ENCODE measurements at places on chromosomes 2 and 18.
A peak's percentile ranks its signal among the peaks of the same experiment; 100 is the strongest.

DNA sequence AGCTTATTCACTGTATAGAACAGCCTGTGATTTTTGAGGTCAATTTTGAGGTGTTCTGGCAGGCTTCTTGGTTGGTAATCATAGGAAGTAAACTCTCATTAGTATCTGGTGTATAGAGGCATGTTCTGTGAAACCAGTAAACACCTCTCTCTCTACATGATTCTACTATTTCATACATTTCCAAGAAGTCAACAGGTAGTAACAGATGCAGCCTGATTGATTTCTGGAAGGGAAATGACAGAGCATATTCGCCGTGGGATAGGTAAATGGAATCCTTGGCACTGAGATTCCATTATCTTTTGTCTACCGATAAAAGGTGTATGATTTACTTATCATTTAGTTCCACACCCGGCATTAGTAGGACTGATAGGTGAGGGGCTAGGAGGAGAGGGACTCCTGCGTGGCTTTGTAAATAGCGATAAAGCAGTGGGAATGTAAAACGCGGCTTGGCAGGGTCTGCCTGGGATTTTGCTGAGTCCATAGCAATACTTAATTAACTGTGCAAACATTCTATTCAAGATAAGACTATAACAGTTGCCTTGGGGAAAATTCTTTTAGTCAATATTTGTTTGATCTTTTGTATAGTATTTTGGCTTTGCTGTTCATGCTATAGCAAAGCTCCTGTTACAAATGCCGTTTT lies 32.3 kb downstream of the LYPD6B start:
- DNase-seq: no peak

GRCh38 chr2:112682101-112682500 lies 36.4 kb downstream of the SLC20A1 start:
- DNase-seq: no peak

DNA sequence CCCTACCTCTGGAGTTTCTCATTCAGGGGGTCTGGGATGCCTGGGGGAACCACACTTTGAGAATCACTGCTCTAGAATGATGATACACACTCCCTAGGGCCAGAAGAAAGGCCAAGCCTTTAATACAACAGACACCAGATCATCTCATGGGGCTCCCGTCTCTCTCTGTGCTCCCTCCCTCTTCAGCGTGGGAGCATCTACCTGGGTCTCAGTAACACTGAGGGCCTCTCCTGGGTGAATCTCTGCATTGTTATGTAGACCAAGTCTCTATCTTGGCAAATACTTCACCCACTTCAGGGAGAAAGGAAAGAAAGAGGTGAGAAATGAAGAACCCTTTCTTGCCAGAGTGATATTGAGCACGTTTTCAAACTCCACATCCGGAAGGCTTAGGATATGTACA lies 146.8 kb upstream of the MSH6 start:
- DNase-seq: no peak

- no peak for DNase-seq
Observed at GRCh38 chr2:38092196-38092902, 16.4 kb upstream of the CYP1B1 start.

DNA sequence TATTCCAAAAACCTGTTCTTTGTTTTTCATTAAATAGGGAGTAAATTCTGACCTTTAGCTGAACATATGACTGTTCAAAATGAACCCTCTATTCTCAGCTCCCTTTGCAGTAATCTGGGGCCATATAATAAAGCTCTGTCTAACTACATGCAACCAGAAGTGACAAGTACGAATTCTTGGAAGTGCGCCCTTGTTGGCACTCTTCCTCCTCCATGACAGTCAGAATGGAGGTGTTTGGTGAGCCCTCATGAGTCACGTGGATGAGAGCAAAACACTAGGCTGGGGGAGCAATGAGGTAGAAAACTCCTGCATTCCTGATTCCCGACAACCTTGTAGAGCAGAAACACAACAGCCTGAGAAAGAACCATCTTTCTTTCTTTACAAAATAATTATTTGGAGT lies 552.9 kb downstream of the FBXO15 start:
- DNase-seq: no peak

GRCh38 chr18:67621049-67621713 lies 104.7 kb upstream of the DSEL start:
- no peak for DNase-seq

DNA sequence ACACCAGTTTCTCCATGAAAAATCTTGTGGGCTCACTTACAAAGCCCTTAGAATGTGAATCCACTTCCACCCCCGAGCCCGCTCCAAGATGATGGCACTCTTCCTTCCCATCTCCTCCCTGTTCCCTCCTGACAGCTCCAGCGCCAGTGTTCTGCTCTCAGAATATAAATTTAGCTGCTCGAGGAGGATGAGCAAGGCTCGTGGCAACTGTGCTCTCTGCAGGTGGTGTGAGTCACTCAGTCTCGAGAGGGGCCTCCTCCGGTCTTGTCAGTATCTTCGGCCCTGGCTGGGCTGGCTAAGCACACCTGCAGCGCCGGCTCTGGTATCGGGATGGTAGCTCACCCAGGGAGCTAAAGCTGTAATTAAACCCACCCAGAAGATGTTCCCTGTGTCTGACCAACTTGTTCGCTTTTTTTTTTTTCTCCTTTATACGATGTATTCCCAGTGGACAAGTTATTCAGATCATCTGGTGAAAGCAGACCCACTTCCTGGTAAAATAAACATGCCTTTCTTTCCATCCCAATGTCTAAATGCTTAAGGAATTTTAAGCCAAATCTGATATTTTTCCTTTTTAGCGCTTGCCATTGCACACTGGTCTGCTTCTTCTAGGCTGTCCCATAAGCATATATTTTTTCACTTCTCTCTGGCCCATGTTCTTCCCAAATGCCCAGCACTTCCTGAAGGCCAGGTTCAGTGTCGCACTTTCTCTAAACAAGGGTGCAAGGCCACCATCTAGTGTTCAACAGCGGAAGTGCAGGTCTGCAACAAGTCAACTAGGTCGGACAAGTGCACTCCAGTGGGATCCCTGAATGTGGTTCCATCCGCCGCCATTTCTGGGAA lies 31.4 kb upstream of the YPEL5 start:
- DNase-seq: peak; percentile 82

DNA sequence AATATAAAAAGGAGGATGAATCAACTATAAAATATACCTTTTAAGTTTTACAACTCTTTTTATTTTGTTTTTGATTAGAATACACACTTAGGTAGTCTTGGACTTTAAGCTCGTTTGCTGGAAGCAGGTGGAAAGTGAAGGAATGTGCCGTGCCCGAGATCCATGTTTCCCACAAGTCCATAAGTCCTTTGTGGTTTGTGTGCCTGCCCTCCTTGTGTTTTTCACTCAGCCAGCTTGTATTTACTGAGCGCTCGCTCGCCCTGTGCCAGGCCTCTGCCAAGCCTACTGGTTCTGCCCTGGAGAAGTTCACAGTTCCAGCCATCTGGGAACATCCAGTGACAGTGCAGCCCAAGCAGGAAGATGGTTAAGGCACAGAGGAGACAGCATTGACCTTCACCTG lies 142.6 kb downstream of the MGAT5 start:
- no peak for DNase-seq

DNA sequence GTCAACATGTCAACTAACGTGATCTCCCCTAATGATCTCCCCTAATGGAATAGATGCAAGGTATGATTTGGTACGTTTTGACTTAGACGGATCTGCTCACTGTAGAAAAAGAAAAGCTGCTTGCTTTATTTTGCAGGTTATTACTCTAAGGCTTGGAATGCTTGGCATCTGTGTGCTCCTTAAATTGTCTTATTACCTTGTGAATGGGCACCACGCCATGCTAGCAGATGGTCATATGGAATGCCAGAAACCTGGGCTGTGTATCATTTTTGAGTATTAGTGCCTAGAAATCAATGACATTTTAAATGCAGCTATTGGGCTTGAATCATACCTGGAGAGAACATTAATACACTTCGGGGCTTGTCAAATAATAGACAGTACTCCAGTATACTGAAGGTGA lies 16.5 kb upstream of the FIGN start:
- no peak for DNase-seq

- DNase-seq: no peak
Observed at GRCh38 chr18:35122586-35123224, 81.5 kb downstream of the MAPRE2 start.

DNA sequence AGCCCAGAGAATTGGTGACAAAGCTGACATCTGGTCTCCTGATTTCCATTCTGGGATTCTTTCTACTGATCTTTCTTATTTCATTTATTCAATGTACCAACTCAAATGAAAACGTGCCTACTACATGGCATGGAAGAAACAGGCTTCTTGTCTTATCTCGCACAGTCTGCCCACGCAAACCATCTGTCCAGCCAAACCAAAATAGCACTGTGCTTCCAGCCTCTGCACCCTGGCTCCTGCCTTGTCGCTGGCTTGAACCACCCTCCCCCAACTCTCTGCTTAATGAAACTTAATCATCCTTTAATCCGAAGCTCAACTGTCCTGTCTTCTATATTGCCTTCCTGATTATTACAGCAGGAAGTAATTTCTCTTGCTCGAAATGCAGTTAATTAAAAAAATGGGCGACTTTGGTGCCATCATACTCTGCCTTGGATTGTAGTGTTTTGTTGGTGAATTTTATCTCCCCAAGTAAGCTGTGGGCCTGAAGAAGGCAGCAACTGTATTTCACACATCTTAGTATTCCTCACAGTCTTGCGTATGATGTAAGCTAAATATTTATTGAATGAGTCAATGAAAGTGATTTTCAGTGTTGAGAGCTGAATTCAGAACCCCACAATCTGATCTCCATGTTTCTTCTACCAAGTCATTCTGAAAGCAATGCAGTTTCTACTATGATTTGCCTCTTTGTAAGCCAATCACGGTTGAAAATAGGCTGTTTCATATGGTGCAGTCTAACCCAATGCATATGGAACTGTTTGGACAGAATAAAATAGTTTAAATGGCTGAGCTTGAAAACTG lies 190.8 kb downstream of the TMEM247 start:
- no peak for DNase-seq

DNA sequence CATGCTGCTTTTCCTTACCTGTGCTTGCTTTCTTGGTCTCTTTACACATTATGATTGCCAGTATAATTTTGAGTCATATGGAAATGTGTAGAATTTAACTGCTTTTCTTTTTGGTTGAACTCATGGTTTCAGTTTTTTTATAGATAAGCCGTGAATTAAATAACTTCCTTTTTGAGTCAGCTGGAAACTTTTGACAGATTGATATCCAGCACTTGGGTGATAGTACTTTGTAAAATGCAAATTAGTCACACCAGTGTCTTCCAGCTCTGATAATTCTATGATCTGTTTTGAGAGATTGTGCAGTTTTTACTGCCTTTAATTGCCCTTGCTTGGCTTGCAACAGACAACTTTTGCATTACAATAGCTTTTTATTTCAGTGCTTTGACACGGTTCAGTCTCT lies 86.4 kb downstream of the NCOA1 start:
- no peak for DNase-seq

GRCh38 chr2:228599781-228600180 lies 418.3 kb upstream of the SPHKAP start:
- DNase-seq: no peak

DNA sequence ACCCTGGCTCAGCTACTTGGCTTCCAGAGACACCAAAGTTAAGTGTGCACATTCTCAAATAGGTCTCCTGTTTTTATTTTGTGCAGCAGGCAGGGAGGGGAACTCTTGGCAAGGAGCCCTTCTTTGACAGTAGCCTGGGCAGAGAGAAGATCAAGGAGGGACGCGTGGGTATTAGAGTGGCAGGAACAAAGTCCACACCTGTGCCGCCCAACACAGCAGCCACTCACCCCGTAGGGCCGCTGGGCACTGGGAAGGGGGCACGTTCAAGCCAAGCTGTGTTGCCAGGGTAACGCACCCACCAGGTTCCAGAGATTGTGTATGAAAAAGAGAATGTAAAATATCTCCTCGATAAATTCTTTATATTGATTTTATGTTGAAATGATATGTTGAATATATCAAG lies 229.3 kb upstream of the AGAP1 start:
- DNase-seq: no peak

GRCh38 chr2:215010390-215010789 lies 128.0 kb downstream of the ABCA12 start:
- DNase-seq: no peak

- no peak for DNase-seq
Observed at GRCh38 chr2:67318993-67319481, 78.1 kb upstream of the ETAA1 start.

DNA sequence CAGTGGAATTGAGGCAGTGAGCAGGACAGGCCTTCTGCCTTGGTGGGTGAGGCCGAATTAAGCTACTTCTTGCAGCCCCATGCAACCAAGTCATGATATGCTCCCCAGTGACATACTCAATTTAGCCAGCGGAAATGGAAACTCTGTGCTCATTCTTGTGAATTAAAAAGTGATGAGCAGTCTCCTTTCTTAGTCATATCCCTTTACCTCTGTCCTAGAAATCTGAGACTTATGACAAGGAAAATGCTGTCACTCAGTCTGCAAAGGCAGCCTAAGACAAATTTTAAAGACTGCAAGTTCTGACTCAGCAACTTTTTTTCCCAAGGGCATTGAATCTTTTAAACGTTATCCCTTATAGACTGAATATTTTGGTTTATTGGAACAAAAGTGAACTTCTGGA lies 218.2 kb downstream of the SH3BP4 start:
- no peak for DNase-seq

GRCh38 chr2:142112757-142113221 lies 18.0 kb downstream of the LRP1B start:
- DNase-seq: no peak

GRCh38 chr2:84515788-84516187 lies 510 bp upstream of the DNAH6 start:
- no peak for DNase-seq

- DNase-seq: no peak
Observed at GRCh38 chr2:6535572-6535971, 330.1 kb downstream of the CMPK2 start.

DNA sequence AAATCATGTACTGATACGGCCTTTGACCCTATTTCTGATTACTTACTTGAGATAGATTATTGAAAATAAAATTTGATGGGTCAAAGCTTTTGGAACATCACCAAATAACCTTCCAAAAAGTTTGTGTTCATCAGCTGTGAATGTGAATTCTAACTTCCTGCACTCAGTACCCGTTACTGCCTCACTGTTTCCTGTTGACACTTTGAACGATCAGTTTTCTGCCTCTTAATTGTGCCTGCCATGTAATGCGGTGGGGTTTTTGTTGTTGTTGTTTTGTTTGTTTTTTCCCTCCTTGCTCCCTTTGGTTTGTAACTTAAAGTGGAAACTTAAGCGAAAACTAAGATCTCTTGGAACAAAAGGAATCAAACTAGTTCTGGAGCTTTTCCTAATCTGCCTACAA lies 18.9 kb downstream of the ATG16L1 start:
- DNase-seq: no peak

DNA sequence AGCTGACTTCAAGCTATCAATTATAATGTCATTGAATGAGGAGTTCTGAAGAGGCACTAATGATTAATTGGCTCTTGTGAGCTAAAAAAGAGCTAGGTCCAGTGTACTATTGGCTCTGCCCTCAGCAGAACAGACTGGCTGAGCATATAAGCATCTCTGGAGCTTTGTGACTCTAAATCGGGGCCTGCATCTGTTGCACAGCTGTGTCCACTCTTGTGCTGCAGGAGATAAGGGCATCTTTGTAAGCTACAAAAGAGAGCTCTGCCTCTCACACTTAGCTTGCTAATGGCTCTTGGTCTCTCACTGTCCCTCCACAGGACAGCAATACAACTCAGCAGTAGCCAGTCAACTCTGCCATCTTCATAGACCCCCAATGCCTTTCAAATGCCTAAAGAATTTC lies 61.5 kb upstream of the L3MBTL4 start:
- DNase-seq: no peak

Measured in type B pancreatic cell (in vitro differentiated cells).